ENCODE measurements at places on chromosomes 4 and X. TPM values are rescaled to one million over a fixed set of nuclear protein-coding genes. Genes with fewer than 3 reads are reported as not detected.

The RAB41 gene
- not detected for total RNA-seq

The GDPD2 gene
- total RNA-seq, result 6.0 TPM

The KCND1 gene
- 1.2 TPM for total RNA-seq

The SPP1 gene
- 14.2 TPM for total RNA-seq

The MAP9 gene
- 17.8 TPM for total RNA-seq

The SMIM43 gene
- 0.25 TPM for total RNA-seq

The PF4V1 gene
- total RNA-seq, result not detected

The DUSP9 gene
- total RNA-seq, result 1.7 TPM

The ASB11 gene
- total RNA-seq, result not detected
